ENCODE measurements at places on chromosomes 7 and 10.
A peak's percentile ranks its signal among the peaks of the same experiment; 100 is the strongest.

DNA sequence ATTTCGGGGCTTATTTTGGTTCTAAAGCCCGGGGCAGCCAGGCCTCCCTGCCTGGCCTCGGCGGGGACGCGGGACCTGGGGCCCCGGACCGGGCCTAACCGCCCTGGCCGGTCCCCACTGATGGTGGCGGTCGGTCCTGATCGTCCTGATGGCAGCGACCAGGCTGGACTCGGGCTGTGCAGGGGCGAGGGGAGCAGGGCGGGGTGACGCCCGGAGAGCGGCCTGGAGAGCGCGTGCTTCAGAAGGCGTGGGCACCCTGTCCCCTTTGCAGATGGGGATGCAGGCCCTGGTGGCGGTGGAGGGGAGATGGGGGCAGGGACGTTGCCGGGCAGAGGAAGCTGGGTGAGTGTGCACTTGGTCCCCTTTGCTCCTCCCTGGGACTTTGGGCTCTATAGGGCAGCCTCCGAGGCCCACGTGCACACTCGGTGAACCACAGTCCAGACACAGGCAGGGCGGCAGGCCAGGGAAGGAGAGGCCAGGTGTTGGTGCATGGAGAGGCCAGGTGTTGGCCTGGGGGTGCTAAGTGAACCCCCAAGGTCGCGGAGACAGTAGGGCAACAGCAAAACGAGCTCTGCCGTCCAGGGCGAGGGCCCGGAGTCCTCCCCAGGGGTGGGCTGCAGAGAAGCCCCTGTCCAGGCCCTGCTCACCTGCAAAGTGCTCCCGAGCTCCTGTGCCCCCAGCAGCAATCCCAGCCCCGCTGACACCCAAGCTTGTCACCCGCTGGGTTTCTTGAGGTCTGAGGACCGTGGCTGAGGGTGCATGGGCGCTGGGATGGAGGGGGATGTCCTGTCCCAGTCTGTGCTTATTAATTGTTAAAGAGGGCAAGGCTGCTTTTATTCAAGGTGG is 42.4 kb upstream of the FAM20C start:
- no peak for DNase-seq

DNA sequence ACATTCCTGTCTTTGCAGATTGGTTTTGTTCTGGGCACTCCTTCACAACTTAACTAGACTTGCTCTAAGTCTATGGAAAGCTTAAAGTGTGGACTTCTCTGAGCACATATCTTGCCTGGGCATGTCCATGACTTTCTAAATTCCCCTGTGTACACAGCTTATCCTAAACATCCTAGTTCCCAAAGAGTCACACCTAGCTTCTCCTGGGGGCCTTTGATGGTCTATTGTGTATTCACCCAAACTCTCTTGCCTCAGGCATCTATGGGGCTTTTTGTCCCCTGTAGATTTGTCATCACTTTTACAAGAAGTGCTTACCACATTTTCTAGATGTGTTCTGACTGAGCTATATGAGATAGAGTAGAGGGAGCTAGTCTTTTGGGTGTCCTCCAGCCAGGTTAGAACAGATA is 12.2 kb upstream of the ZNF488 start:
- no peak for DNase-seq

DNA sequence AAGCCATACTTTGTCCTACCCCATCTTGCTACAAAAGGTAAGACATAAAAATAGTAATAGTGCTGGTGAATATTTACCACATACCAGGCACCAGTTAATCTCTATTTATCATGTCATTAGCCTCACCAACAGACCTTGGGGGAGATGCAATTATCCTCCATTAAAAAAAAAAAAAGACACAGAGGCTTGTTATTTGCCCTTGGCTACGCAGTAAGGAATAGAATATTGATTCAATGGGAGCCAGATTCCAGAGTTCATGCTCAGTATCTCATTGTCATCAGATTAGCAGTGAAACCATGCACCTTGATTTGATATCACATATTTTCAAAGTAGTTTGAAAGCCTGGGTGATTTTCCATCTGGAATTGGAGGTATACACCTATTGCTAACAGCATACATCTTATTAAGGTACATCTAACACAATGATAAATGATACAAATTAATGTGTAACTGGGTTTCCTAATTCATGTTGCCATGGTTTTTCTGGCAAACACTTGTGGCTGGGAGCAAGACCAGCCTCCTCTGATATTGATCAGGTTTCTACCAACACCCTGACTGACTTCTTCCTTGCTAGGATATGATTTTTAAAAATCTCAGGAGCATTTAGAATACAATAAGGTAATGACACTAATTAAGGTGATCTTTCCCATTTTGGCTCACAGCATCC is 67.1 kb upstream of the PRR15 start:
- DNase-seq: no peak

- DNase-seq: no peak
Measured at GRCh38 chr10:78406648-78407008, 373.0 kb downstream of the RPS24 start.

DNA sequence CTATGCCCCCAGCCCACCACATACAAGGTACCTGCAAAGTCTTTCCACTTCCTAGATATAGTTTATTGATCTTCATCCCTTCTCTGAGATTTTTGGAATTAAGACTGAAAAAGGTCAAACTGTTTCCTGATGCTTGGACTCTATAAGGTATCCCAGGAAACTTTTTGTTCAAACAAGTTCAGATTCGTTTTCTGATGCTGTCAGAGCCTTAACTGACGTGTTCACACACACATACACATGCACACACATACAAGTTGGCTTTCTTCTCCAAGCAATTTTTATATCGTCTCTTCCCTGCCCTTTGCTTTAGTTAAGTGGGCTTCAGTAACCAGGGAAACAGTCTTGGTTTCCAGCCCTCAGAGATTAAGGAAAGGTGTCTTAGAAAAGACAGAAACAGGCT is 11.7 kb upstream of the VPS41 start:
- DNase-seq: no peak

DNA sequence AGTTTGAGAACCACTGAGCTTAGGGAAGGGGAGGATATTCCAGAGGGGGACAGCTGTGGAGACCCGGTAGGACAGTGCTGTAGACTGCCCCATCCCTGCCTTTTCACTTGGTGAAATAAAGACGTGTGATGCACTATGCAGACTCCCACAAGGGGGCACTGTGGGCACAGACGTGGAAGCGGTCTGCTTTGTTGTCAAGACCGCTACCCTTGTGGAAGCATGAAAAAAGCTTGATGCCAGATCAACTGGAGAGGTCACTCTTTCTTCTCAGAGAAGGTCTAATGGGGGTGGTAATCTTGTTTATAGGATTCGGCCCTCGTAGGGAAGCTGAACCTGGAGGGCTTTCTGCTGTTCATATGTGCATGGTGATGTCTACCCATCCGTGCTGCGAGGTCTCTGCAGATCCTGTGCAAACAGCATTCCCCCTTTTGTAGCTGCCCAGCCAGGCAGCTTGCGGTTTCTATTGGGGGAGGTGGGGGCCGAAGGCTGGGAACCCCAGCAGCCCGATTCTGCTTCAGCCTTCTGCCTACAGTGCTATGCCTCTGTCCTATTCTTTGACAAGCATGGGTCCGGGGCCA is 13.7 kb downstream of the RPS24 start:
- peak; percentile 81 for DNase-seq

- peak; percentile 33 for DNase-seq
Measured at GRCh38 chr10:47165168-47165710, 134.8 kb upstream of the GDF10 start.

DNA sequence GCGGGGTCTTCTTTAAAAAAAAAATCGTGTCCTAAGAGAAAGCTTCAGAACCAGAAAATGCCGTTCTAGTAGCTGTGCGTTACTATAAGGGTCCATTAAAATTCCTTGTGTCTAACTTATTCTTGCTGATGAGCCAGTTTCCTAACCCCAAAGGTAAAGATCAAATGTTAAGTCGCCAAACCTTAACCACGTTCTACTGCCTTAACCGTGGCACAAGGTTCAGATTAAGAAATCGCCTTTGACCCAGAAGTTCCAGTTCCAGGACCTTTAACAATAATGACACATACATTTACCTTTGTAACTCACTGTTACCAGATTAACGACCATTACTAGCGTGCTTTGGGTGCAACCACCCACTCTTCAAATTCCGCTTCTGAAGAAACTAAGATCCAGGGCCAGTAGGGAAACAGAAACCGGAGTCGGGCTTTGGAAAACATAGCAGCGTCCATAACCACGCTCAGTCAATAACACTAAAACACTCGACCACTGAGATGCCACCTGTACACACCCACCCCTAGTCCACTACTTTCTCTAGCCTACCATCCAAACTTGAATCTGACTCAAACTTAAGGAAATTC is 620 bp downstream of the BET1 start:
- DNase-seq: peak; percentile 15

GRCh38 chr7:20441346-20441745 is 110.6 kb downstream of the ITGB8 start:
- DNase-seq: no peak

DNA sequence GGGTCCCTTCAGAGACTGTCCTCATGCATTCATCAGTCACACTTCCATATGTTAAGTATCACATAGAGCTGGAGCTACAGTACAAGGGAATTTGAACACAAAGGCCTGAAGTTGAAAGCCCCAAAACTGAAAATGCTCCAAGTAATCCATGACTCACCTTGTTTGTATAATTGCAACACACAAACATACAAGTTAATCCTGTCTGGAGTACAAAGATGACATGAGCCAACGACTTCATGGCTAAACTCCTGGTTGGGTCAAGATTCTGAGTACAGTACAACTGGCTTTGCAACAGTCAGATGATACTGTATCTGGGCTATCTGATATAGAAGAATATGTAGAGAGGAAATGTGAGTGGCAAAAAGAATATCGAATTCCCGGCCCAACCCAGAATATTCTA is 73.1 kb upstream of the AASS start:
- DNase-seq: no peak

DNA sequence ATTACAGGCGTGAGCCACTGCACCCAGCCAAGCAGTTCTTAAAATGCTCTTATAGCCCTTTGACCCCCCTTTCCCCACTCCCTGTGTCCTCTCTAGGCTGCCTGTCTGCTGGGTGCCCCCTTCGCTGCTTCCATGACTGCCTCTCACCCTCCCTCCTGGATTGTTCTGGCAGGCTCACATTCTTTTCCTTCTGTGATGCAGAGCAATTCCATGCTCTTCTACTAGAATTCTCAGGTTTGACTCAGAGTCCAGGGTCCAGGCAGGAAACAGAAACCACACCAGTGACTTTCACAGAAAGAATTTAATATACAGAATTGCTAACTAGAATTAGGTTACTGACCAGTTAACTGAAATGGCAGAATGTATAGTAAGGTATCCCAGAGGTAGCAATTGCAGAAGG is 244.8 kb downstream of the BAMBI start:
- peak; percentile 60 for DNase-seq

- no peak for DNase-seq
Measured at GRCh38 chr10:3331187-3331586, 158.6 kb upstream of the PITRM1 start.

DNA sequence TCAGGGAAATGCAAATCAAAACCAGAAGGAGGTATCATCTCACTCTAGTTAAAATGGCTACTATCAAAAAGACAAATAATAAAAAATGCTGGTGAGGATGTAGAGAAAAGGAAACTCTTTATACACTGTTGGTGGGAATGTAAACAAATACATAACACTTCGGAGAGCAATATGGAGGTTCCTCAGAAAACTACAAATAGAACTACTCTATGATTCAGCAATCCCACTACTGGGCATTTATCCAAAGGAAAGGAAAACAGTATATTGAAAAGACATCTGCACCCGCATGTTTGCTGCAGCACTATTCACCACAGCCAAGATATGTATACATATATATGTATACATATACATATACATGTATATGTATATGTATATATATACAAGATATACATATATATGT is 94.2 kb downstream of the C10orf90 start:
- DNase-seq: peak; percentile 64

- DNase-seq: no peak
Measured at GRCh38 chr7:54810401-54810800, 51.4 kb upstream of the SEC61G start.

DNA sequence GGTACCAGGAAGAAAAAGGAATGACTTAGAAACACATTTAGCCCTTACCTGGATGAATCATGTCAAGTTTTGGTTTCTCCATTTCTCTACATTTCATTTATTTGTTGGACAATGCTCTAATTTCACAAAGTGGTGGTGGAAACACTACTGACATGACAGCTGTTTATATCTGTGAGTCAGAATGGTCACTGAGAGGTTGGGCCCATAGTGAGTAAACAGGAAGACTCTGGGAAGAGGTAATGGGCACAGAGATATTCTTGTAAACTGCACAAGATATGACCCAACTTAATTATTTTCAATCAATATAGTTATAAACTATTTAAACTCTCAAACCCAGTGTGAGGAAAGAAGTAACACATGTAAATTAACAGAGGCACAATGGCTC is 176.3 kb upstream of the MEOX2 start:
- DNase-seq: no peak

DNA sequence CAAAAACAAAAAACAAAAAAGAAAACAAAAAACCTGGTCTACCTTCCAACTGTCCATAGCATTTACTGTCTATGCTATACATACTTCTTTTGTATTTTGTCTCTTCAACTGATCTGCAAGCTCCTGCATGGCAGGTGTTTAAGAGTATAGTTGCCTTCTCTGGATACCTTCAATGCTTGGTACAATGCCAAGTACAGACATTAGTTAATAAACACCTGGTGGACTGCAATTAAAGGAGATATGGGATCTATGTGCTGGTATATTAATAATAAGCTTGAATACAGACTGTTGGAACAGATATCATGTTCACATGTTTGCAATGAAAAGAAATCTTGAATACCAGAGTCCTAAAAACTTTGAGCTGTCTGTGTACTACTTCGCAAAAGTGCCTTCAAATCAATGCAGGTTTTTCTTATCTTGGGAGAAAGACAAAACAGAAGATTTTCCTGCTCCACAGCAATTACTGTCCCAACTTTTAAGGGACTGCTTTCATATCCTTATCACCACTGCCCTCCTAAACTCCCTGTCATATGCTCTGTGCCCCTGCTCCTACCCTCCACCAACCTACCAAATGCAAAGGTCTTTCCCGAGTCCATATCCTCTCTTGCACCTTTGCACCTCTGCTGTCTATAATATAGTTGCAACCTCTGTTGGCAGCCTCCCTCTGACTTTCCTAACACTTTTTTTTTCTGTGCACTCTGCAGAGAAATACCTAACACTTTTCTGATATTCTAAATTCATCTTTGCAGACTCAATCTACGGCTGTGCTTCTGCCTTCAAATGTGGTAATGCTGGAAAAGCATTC is 85.1 kb downstream of the DNMBP start:
- no peak for DNase-seq

- no peak for DNase-seq
Measured at GRCh38 chr10:88028654-88029053, 165.2 kb downstream of the PTEN start.

GRCh38 chr7:85172530-85172941 is 14.3 kb downstream of the SEMA3D start:
- peak; percentile 94 for DNase-seq

- no peak for DNase-seq
Measured at GRCh38 chr10:113922787-113923570, 68.5 kb downstream of the NHLRC2 start.

DNA sequence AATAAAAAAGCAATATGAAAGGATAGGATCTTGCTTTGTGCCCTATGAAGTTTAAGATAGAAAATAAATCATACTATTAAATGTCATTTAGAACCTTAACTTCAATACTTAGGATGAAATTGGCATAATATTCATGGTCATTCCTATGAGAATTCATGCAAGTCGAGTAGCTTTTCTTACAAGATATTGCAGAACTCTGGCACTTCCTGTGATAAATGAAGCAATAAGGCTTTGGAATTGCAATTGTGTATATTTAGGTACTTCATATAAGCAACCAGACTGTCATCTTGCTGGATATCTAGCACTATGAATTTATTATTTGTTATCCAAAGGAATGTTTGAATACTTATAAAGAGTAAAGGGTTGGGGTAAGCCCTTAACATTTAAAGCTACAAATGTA is 116.5 kb downstream of the ZNF438 start:
- DNase-seq: peak; percentile 55

- DNase-seq: peak; percentile 60
Measured at GRCh38 chr10:13758312-13758711, 171.5 kb downstream of the PRPF18 start.
